ENCODE measurements at places on chromosomes 13 and 19.
A peak's percentile ranks its signal among the peaks of the same experiment; 100 is the strongest.

DNA sequence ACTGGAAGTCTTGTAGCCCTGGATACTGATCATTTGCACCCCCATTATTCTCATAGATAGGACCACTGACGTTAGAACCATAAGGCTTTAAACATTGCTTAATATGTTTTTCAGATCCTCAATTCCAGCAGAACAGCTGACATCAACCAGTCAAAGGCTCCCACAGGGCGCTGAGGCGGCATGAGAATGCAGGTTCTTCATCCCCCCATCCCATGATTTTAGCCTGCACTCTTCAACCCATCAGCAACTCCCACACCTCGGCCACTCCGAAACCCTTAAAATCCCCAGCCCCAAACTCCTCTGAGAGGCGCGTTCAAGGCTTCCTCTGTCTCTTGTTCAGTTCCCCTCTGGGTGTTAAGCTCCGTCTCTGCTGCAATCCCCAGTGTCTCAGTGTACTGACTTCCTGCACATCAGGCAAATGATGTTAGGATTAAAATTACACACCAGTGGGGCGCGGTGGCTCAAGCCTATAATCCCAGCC, 24.3 kb upstream of the LAMP1 start:
- no peak for DNase-seq

- DNase-seq, result no peak
Measured at GRCh38 chr13:74064805-74065312, 69.3 kb downstream of the KLF12 start.

DNA sequence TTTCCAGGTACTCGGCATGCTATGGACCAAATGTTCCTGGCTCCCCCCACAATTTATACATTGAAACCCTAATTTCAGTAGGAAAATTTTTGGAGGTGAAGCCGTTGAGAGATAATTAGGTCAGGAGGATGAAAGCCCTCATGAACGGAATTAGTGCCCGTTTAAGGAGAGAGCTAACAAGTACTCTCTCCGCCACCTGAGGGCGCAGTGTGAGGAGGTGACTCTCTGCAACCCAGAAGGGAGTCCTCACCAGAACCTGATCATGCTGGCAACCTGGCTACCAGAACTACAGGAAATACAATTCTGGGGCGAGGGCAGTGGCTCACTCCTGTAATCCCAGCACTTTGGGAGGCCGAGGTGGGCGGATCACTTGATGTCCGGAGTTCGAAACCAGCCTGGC, 397.8 kb downstream of the SLITRK5 start:
- no peak for DNase-seq

DNA sequence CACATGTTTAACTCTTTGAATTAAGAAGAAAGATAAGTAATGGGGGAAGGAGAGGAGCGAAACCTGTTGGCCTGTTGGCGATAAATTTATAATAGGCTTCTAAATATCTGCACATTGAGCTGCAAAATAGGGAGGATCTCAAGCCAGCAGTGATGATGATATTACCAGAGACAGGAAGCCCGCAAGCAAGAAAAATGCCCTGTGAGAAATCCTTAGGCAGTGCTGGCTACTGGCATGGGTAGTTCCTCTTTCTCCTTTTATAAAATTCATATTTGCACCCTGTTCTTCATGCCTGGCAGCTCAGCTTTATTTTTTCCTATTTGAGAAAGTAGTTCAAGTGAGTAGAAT, 858 bp upstream of the USP12 start:
- DNase-seq, result no peak

DNA sequence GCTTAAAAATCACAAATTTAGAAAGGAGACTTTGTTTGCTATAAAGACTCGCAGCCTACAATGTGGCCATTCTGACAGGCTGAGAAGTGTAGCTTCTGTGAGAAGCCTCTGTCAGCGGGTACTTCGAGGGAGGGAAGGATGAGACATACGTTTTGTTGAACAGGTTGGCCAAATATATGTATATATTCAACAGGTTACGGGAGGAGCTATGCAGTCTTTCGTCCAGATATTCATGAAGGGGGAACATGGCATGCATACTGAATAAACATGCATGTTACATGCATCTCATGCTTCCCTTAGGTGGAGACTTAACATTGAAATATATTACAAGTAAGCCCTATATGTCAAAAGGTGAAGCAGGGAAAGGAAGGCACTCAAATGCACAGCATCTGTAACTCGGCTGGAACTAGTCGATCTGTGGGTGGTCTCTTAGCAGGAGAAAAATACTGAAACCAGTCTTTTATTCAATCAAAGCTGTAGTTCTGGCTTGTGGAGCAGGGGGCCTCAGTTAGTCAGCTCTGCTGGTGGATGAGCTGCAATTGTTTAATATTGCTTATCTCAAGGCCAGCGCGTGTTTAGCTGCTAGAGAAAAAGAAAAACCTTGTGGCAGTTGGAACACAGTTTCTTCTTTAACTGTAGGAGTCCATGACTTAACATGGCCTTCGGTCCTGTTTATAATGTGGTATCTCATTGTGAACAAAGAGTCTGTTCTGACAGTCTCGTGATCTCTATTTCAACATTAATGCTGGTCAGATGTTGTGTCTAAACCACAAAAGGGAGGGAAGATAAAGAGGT, 94.3 kb downstream of the FAM216B start:
- peak; percentile 40 for DNase-seq

GRCh38 chr13:24271601-24272451, 37.6 kb upstream of the C1QTNF9 start:
- DNase-seq, result peak; percentile 89

DNA sequence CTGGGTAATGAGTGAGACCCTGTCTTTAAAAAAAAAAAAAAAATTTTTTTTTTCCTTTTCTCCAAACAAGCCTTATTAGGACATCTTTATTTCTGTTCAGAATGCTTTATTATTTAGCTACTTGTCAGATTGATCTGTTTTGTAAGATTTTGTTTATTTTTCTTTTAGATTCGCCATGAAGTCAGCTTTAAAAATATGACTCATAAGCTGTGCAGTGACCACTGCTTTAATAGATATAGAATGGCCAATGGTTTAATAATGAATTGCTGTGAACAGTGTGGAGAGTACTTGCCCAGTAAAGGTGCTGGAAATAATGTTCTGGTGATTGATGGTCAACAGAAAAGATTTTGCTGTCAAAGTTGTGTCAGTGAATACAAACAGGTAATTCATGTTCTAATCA, 47.7 kb downstream of the ZMYM2 start:
- DNase-seq, result no peak

DNA sequence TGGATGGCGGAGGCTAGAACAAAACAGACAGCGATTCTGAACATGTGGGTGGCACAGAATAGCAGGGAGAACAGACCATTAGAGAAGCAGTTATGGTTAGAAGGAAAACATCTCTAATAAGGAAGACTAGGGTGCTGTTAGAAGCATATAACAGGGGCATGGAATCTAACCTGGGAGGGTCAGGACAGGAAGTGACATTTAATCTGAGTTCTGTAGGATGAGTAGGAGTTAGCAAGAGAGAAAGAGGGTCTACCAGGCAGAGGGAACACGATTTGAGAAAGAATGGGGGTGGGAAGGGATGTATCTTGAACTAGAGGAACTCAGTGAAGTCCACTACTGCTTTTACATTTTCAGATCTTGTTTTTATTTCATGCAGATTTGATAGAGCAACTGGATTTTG, 48.6 kb downstream of the B3GLCT start:
- DNase-seq, result no peak

GRCh38 chr13:32045982-32046785, 14.6 kb downstream of the FRY start:
- peak; percentile 53 for DNase-seq

DNA sequence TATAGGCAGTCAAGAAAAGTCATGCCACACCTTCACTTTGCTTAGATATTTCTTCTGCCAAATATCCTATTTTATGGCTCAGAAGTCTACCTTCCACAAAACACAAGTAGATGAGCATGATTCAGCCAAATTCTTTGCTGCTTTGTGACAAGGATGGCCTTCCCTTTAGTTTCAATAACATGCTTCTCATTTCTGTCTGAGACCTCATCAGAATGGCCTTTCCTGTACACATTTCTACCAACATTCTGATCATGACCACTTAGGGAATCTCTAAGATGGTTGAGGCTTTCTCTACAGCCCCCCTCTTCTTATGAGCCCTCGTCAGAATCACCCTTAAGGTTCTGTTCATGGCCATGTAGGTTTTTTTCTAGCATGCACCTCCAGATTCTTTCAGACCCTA, 96.2 kb downstream of the COL4A2 start:
- DNase-seq, result no peak
